Cortex of kidney (tissue), 1 donor: ENCODE measurements at places on chromosomes 5 and 9.

DNA sequence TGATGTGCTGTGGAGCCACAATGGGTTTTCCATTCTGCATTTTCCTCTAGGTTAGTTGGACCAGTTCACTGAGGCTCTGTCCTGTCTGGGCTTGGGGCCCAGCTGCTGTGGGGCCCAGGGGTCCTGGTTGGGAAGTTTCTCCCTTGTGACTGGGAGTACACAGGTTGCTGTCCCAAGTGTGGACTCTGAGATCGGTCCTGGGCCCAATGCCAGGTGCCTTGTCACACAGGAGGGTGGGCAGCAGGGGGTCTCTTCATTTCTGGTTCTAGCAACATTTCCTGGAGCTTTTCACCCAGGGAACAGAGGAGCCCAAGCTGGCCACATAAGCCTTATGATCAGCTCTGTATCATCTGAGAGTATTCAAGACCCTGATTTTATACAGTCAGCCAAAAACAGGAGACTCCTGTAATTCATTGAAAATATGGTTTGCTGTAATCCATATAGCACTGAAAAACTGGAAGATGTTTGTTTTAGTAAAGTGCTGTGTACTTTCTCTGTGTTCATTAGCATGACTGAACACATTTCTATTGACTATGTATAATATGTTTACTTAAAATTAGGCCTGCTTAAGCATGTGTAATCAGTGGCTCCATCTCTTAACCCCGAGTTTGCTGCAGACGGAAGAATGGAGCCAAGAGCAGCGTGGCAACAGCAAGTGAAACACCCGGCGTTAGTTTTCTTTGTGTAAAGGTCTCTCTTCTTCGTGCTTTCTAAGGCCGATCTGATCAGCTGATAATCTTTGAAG, 62.5 kb downstream of the MVB12B start:
- DNase-seq: no peak

DNA sequence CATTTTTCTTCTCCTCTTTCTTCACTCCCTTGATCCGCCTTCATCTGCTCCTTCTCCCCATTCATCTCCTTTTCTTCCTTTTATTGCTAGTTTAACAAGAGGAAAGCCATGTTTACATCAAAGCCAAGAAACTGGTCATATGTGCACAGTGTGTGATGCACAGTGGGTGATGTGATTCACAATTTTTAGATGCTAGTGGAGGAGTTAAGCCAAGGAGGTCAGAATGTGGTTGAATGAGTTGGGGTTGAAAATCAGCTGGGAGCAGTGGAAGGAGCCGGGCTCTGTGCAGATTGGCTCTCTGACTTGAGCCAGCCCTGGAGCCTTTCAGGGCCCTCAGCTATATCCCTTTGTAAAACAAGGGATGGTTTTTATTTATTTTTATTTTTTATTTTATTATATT, 7.3 kb downstream of the ACER2 start:
- no peak for DNase-seq

- no peak for DNase-seq
These were observed 4.0 kb downstream of the CXXC5 start for GRCh38 chr5:139651853-139652787.

- DNase-seq: no peak
These were observed 62.4 kb upstream of the CTSL start for GRCh38 chr9:87663556-87663955.

DNA sequence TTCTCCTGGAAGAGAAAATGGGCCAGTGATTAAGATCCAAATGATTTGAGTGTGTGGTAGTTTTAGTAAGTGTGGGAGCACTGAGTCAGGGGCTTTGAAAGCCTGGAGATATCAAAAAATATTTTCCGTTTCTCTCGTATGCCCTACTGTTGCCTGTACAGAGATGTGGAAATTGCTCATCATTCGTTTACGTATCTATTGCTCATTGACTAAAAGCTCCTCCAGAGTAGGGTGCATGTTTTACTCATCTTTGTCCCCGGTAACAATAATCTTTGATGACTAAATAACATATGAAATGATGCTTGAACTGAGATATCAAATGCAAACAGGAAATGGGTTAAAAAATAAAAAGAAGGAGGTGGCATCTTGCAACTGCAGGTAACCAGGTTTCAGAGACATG, 114.2 kb upstream of the FST start:
- DNase-seq: no peak

GRCh38 chr9:80522465-80522864, 950.7 kb downstream of the TLE4 start:
- no peak for DNase-seq
